Breast epithelium (tissue), 4 donors: ENCODE measurements at places on chromosomes 3 and 15. TPM values are rescaled to one million over a fixed set of nuclear protein-coding genes. Genes with fewer than 3 reads are reported as not detected.

TBCCD1 gene
- total RNA-seq, result 17.4 TPM

CLPX gene
- total RNA-seq, result 71.9 TPM

KBTBD13 gene
- 0.33 TPM for total RNA-seq

PRSS50 gene
- 2.9 TPM for total RNA-seq

IGSF10 gene
- 7.9 TPM for total RNA-seq

INSYN1 gene
- 1.9 TPM for total RNA-seq

PARP15 gene
- total RNA-seq, result 5.4 TPM

AP4E1 gene
- 12.7 TPM for total RNA-seq

TBC1D23 gene
- 48.2 TPM for total RNA-seq

GRCh38 chr3:36695769-36696137, 68.6 kb downstream of the DCLK3 start:
- DNase-seq, result no peak

- DNase-seq, result no peak
Measured at GRCh38 chr3:173958805-173959204, 561.3 kb downstream of the NLGN1 start.

GRCh38 chr3:194249323-194250097, 101.6 kb downstream of the CPN2 start:
- DNase-seq, result no peak

DNA sequence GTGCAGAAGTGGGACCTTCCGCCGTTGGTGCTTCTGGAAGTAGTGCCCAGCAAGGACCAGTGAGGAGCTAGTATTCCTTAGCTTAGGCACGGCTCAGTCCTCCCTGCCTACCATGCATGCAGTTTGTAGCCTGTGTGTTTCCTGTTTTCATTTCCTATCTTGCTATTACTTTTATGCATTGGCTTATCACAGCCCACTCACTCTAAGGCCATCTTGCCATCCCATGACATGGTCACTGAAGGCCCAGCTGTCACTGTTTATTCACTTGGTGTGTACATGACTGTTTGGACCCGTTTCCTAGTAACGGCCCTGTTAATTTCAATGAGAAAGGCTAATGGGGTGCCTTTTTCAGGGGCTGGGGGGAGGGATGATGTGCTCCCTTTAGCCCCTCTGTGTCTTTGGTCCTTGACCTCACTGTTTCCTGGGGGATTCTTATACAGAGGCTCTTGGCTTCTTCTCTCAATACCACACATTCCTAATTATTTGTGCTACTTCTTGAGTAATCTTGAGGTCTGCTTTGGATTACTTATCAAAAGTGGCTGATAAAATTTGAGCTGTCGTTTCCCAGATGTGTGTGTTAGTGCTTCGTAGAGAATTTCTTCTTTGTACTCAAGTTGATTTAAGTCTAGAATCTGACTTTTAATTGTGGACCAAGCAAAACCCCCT, 24.5 kb upstream of the TRAK1 start:
- no peak for DNase-seq

DNA sequence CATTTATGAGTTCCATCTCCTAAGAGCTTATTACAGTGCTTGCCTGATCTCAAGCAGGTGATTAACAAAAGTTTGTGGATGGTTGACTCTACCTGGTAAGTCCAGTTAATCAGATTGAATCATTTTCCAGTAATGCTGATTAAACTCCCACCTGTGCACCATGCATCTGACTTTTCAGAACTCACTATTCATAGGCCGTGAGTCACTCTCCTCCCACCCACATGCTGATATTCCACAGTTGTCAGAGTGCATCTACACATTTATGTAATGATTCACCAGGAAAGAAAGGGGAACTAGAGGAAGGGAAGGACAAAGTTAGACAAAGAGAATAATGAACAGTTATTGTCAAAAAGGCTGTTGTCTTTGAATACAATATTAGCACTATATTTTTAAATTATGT, 106.2 kb upstream of the UBE3A start:
- no peak for DNase-seq

DNA sequence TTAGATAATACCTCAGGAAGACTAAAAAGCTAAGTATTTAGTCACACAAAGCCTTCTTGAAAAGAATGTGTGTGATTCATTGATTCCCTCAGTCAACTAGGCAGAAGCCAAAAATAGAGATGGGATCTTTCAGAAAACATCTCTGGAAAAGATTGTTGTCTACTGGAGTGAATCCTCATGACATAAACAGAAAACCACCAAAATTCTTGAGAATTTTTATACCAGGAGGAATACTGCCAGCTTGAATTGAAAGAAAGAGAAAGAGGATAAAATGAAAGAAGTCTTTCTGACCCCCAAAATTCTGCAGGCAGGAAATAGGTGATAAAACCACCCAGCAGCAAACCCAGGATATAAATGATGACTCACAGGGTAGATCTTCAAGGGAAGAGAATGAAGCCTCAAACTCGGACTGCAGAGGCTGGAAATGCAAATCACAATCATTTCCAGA, 363.1 kb upstream of the PLSCR5 start:
- DNase-seq, result no peak

- DNase-seq, result no peak
Measured at GRCh38 chr15:34886134-34886533, 83.4 kb downstream of the AQR start.

DNA sequence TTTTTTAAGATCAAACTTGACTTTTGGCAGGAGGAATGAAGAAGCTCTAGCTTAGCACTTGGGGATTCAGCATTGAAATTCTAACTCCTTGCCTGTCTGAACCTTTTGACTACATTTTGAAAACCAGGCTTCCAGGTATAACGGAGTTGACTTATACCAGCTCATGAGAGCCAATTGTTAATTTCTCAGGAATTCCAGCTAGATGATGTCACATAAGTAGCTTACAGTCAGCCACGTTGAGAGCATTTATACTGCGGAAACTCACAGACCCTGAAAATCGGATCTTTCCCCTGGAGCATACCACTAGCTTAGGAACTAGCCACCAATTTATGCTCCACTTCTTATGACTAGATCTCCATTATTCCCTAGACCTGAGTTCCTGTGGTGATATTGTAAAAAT, 321.4 kb upstream of the DPH6 start:
- no peak for DNase-seq

- no peak for DNase-seq
Measured at GRCh38 chr3:18378218-18378617, 46.9 kb downstream of the SATB1 start.

- no peak for DNase-seq
Measured at GRCh38 chr3:59531066-59531745, 481.4 kb upstream of the CFAP20DC start.

- no peak for DNase-seq
Measured at GRCh38 chr15:90219421-90220141, 14.2 kb downstream of the CIB1 start.
